Adipocyte (in vitro differentiated cells): ENCODE measurements at places on chromosomes 6 and 20.
A peak's percentile ranks its signal among the peaks of the same experiment; 100 is the strongest.

DNA sequence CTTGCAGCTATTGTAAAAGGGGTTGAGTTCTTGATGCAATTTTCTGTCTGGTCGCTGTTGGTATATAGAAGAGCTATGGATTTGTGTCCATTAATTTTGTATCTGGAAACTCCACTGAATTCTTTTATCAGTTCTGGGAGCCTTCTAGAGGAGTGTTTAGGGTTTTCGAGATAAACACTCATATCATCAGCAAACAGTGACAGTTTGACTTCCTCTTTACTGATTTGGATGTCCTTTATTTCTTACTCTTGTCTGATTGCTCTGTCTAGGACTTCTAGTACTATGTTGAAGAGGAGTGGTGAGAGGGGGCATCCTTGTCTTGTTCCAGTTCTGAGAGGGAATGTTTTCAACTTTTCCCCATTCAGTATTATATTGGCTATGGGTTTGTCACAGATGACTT is 120.8 kb upstream of the SSTR4 start:
- no peak for DNase-seq

DNA sequence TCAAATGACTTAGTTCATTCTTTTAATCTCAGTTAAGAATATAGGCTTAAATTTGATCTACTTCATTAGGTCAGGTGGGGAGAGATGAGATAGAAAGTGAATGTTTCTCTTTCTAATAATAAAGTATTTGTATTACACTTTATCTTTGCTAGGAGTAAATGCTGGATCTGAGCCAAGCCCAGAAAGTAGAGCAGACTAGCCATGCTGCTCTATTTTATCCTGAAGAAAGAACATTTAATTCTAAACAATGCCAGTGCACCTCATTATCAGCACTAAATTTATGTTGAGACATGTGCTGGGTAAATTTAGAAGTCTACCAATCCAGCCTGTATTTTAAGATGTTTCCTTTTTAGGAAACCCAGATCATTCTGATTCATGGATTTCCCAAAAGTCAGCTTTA is 43.5 kb downstream of the AKIRIN2 start:
- no peak for DNase-seq

- DNase-seq, result peak; percentile 75
Measured at GRCh38 chr20:32484225-32484957, 100.7 kb downstream of the NOL4L start.

DNA sequence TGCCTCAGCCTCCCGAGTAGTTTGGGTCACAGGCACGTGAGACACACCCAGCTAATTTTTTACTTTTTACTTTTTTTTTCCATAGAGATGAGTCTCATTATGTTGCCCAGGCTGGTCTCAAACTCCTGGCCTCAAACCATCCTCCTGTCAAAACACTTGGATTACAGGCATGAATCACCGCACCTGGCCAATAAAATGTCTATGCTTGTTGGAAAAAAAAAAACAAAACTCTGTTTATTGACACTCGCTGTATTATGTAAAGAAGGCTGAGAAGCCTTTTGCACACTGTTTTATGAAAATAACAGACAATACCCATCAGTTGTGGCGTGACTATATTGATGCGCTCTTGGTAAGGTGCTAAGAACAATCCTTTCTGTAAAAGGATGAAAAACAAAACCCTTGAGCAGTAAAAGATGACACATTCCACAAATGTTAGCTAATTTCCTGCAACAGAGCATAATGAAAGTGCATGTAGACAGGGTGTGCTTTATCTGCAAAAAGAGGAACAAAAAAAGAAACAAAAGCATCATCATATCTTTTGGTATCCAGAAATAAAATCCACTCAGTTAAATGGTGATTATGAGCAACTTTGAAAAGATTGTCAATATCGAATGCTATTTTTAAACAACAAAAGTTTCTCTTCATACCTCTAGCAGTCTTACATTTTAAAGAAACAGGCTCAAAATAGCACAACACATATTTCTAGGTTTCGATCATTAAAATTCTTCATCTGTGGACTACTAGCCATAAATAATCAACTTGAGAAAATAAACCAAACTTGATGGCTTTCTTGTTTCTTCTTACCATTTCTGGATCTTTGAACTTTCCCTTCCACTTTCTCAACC is 108.3 kb upstream of the PHACTR1 start:
- peak; percentile 9 for DNase-seq

GRCh38 chr6:34225551-34225950 is 11.1 kb upstream of the HMGA1 start:
- DNase-seq, result no peak

DNA sequence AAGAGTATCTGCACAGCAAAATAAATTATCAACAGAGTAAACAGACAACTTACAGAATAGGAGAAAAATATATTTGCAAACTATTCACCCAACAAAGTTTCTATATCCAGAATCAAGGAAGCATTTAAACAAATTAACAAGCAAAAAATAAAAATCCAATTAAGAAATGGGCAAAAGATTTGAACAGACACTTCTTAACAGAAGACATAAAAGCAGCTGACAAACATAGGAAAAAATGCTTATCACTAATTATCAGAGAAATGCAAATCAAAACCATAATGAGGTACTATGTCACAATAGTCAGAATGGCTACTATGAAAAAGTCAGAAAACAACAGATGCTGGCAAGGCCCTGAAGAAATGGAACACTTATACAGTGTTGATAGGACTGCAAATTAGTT is 434.2 kb upstream of the ADGRB3 start:
- no peak for DNase-seq

GRCh38 chr6:5050009-5050408 is 35.1 kb upstream of the PPP1R3G start:
- DNase-seq, result no peak

DNA sequence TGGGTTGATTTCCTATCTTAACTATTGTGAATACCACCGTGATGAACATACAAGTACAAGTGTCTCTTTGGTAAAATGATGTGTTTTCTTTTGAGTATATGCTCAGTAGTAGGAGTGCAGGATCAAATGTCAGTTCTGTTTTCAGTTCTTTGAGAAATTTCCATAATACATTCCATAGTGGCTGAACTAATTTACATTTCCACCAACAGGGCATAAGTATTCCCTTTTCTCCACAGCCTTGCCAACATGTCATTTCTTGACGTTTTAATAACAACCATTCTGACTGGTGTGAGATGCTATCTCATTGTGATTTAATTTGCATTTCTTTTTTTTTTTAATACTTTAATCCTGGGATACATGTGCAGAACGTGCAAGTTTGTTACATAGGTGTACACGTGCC is 268.8 kb downstream of the CENPW start:
- no peak for DNase-seq

DNA sequence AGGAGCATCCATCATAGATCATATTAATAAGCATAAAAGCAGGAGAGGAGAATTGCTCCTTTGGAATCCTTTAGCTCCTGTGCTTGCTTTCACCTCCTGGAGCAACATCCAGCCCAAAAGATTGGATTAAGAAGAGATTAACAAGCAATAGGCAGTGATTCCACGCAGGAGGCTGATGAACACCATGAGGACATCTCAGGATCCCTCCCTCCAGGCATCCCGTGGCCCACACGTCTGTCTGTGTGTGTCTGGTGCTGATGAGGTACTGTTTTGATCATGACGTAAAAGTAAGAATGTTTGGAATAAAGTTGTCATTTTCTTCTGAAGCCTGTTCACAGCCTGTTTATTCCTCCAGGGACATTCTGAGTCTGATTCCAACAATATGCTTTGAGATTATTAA is 185.5 kb upstream of the MYLIP start:
- no peak for DNase-seq

DNA sequence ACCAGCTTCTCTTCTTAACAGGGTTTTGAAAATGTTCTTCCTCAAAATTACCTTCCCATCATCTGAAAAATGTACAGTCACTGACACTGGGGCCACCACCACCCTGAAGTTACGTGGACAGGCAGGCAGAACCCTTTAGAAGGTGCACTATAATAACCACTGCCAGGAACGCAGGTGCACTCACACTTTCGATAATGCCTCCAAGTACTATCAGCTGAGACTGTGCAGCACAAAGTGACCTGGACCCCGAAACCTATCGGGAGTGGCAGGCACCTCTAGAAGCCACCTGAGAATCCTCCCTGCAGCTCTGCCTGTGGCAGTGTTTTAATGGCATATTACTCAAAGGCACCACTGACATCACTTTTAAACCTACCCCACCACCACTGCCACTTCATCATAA is 66.4 kb downstream of the TRERF1 start:
- no peak for DNase-seq

DNA sequence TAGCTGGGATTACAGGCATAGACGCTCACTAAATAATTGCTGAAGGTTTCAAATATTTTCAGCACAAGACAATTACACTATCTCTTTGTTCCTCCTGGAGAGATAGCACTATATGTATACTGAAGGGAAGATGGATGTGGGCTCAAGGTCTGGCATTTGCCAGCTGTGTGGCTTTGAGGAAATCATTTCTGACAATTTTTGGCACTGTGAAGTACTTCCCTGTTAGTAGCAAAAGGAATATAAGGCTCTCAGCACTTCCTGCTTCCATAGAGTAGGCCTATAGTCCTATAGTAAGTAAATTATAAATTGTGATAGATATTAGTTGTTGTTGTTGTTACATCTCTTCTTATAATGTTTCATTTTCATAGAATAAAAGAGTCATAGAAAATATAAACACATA is 271.1 kb downstream of the SAMD5 start:
- DNase-seq, result peak; percentile 15

GRCh38 chr20:24994470-24995368 is 2.2 kb upstream of the APMAP start:
- DNase-seq, result peak; percentile 91

- DNase-seq, result peak; percentile 64
Measured at GRCh38 chr20:21303872-21304586, 898 bp downstream of the XRN2 start.

- no peak for DNase-seq
Measured at GRCh38 chr20:34301587-34302311, 1.4 kb downstream of the AHCY start.
